ENCODE measurements at places on chromosomes 3 and 15.

GRCh38 chr15:84813435-84813834 lies 3.7 kb upstream of the ALPK3 start:
- no peak for DNase-seq

DNA sequence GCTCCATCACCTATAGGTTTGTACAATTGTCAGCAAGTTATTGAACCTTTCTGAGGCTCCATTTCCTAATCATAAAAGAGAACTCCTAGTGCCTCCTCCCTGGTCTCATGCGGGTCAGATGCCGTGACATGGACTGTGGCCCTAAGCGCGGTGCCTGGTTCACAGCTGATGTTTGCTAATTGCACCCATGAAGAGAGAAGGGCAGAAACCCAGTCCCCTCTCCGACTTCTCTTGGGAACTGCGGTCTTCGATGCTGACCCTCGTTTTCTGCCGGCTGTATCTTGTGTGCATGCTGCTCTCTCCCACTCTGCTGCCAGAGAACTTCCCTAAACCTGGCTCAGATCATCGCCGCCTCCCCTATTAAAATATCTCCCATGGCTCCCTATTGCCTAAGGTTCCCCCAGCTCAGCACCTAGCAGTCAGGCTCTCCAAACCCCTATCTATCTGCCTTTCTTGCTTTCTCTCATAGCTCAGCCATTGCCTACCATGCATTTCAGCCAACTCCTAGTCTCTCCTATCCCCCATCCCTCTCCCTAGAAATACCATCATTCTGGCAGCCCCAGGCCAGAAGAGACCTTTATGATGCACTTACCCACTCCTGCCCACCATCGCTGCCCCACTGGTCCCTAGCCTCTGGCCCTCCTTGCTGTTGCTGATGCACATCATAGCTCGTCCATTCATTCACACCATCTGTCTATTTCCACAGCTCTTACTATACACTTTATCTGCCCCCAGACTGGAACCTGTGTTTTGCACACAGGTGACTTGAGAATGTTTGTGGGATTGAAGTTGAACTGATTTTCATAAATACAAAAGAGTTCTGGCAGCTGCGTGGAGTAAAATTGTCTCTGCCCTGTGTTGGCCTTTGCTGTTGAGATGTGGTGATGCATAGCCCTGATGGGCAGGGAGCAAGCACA lies 6.6 kb downstream of the ISG20 start:
- DNase-seq: no peak

- DNase-seq: no peak
These were observed 88.2 kb downstream of the CPN2 start for GRCh38 chr3:194262925-194263305.

DNA sequence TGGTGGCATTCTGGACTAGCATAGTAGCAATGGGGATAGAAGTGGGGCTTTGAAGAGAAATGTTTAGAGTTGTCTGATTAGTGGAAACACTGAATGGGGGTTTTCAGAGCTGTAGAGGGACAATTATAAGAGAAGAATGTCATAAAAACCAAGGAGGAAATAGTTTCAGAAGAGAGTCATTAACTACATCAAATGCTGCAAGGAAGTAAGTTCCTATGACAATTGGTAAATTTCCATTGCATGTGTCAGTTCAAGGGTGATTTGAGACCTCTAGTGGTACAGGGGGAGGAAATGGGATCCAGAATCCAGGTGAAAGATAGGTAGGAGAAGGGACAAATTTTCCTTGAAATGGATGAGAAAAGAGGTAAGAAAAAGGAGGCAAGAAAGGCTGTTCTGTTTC lies 68.3 kb upstream of the TBC1D5 start:
- DNase-seq: no peak

GRCh38 chr15:39920510-39921273 lies 626 bp upstream of the GPR176 start:
- peak; percentile 73 for DNase-seq

GRCh38 chr3:75262661-75263060 lies 401.5 kb upstream of the FRG2C start:
- no peak for DNase-seq

DNA sequence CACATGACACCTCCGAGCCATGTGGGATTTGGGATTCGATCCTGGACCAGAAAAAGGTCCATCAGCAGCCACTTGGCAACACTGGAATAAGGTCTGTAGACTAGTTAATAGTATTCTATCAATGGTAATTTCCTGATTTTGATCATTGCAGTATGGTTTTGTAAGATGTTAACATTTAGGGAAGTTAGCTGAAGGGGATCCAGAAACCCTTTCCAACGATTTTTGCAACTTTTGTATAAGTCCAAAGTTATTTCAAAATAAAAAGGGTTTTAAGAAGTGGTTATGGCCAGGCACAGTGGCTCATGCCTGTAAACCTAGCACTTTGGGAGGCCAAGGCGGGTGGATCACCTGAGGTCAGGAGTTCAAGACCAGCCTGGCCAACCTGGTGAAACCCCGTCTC lies 10.2 kb downstream of the BDH1 start:
- DNase-seq: no peak

DNA sequence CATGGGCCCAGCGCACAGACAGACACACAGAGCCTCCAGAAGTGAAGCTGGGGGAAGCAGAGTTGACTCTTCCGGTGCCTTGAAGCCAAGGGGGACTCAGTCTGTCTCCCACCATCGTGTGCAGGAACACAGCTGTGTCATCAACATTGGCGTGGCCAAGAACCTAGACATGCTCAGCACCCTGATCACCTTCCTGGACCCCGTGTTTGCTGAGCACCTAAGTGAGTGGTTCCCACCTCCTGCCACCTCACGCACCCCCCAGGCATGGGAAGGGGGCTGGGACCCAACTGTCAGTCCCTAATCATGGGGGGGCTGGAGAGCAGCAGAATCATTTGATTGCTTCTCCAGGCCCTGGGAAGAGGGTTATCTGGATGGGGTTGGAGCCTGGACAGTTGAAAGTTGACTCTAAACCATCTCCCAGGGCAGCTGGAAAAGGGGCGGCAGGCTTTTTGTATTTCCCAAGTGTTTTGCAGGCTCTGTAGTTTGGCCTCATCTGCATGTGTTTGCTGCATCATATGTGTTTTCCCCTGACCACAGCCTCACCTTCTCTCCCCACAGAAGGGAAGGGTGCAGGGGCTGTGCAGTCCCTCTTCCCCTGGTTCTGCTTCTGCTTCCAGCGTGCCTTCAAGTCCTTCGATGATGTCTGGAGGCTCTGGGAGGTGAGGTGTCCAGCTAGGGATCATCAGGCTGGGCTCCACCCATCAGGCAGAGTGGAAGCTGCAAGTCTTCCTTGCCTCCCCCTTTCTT lies 12.8 kb downstream of the TBC1D21 start:
- DNase-seq: no peak

GRCh38 chr3:42053476-42053875 lies 37.7 kb upstream of the TRAK1 start:
- no peak for DNase-seq

DNA sequence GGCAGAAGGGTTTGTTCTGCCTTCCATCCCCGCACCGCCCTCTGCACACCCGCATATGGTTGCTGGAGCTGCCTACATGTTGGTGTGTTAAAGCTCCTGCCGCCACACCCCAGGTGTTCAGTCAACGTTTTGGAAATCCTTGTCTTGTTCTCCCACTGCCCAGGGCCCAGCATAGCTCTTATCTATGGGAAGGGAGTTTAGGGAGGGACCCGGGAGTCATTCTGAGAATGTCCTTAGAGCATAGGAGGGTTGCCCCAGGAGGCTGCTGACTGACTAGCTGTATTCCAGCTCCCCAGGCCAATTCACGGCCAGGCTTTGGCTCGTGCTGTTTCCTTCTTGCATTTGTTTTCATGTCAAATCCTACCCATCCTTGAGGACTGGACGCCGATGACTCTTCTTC lies 46.8 kb downstream of the MAGEF1 start:
- no peak for DNase-seq

DNA sequence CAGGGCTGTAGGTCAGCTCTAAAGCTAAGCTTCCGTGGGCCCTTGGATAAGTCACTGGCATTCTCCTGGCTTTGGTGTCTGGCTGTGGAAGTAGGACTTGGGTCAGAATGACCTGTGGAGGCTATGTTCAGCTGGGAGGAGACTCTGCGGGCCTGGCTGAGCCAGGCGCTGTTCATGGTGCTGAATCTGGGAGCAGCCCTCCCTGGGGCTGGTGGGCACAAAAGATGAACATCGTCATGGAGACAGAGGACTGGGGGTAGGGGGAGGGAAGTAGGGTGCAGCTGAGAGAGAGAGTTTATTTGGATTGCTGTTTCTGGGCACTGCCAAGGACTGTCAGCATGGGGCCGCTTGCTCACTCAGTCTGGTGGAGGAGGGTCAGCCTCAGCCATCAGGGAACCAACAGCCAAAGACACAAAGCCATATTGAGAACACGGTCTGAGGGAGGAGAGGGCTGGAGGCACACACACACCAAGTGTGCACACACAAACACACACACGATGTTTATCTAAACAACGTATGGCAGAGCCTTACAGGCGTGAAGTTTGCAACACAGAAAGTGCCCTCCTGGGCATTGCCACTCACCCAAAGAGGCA lies 120.7 kb upstream of the LINGO1 start:
- DNase-seq: no peak

GRCh38 chr3:89246326-89246725 lies 138.9 kb downstream of the EPHA3 start:
- no peak for DNase-seq

DNA sequence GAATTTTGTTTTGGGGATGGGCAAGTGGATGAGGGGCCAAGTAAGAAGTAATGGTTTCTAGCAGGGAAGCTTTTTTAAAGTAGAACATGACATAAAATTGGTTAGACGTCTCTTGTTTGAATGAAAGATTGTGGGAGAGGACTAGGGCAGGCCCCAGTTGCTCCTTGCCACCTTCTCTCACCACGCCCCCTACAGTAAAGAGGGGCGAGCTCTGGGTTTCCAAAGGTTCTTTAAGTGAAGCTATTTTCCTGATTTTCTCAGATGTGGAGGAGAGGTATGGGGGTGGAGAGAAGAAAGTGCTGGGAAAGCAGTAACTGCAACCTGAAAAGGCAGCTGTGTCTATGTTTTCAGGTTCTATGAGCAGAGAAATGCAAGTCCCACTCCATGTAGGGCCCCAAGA lies 32.6 kb upstream of the SKIL start:
- DNase-seq: no peak

GRCh38 chr15:95541301-95541700 lies 789.2 kb upstream of the NR2F2 start:
- no peak for DNase-seq

GRCh38 chr15:73869216-73869995 lies 4.0 kb upstream of the TBC1D21 start:
- no peak for DNase-seq

GRCh38 chr3:79297245-79297960 lies 470.4 kb downstream of the ROBO1 start:
- DNase-seq: no peak

- DNase-seq: no peak
These were observed 1.5 kb downstream of the FAH start for GRCh38 chr15:80154336-80154735.

GRCh38 chr3:72597756-72598195 lies 250.5 kb downstream of the SHQ1 start:
- no peak for DNase-seq

Data from stimulated activated CD8-positive, alpha-beta memory T cell treated with anti-CD3 and anti-CD28 coated beads, Interleukin-15, amount 100 ng/mL, for 4 hours (primary cell).